ENCODE measurements at places on chromosomes 4 and X.

- DNase-seq, result no peak
Measured at GRCh38 chrX:118795528-118796280, 27.9 kb upstream of the ZCCHC12 start.

GRCh38 chr4:150079081-150079581 lies 886 bp downstream of the DCLK2 start:
- DNase-seq, result peak; percentile 39

GRCh38 chrX:105646592-105647372 lies 175.6 kb upstream of the NRK start:
- DNase-seq, result no peak

DNA sequence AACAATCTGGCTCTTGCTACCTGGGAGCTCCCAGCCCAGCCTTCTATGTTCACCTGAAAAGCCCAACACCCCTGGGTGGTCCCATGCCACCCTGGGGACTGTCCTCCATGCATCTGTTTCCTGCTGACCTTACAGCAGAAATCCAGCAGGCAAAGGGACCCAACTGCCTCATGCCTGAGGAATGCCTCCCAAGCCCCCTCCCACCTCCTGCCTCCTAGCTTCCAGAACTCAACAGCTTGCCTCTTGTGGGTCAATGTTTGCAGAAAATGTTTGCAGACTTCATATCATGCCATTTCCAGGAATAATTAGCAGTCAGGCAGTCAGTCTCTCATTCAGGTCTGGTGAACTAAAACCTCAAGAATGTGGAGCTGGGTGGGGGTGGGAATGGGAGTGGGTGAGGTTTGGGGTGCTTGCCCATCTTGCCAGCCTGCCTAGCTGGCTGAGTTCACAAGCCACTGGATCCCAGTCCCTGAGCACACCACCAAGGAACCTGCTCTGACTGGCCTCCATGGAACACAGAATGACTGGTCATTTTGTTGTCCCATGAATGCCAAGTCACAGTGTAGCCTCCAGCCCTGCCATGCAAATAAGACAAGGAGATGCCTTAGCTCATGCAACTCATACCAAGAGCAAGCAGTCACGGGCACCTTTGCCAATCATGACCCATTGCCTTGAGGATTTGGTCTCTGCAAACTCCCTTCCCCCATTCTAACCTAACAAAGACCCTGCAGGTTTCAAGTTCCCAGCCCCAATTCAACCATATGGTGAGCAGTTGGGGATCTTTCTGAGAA lies 12.1 kb upstream of the PLAC1 start:
- DNase-seq, result no peak

DNA sequence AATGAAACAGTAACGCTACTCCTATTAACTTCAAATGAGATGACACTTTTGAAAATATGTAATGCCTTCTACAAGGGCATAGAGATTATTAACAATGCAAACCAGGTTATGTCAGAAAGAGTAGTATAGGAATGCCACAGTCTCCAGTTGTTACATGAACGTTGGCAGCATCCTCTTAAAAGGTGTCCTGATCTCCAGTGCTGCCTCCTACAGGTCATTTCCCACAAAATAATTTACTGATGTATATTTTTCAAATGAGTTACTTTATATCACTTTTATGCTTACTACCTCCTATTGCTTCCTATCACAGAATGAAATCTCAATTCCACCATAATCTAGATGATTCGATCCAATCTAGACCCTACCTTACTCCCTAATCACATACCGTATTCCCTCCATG lies 195.2 kb upstream of the EPHA5 start:
- no peak for DNase-seq

- DNase-seq, result no peak
Measured at GRCh38 chr4:55397520-55398321, 2.0 kb downstream of the TMEM165 start.

GRCh38 chr4:98710831-98711230 lies 52.4 kb upstream of the TSPAN5 start:
- DNase-seq, result no peak

- DNase-seq, result no peak
Measured at GRCh38 chr4:149835280-149835679, 19.6 kb upstream of the IQCM start.

- DNase-seq, result no peak
Measured at GRCh38 chr4:10080589-10081217, 35.9 kb downstream of the WDR1 start.

- no peak for DNase-seq
Measured at GRCh38 chr4:156193800-156194199, 240.1 kb upstream of the CTSO start.

DNA sequence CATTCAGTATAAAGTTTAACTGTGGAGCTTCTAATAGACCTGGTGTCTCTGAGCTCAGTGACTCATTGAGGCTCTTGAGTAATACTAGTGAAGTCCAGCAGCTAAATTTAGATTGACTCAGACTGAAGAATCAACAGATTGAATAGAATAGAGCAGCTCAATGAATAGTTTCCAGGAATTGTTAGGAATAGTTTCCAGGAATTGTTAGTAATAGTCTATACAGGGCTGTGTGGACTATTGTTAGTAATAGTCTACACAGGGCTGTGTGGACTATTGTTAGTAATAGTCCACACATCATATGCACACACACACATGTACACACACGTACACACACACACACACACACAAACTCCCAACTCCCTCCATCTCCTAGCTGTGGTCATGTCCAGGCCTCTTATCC lies 3.0 kb downstream of the GIMD1 start:
- DNase-seq, result no peak

DNA sequence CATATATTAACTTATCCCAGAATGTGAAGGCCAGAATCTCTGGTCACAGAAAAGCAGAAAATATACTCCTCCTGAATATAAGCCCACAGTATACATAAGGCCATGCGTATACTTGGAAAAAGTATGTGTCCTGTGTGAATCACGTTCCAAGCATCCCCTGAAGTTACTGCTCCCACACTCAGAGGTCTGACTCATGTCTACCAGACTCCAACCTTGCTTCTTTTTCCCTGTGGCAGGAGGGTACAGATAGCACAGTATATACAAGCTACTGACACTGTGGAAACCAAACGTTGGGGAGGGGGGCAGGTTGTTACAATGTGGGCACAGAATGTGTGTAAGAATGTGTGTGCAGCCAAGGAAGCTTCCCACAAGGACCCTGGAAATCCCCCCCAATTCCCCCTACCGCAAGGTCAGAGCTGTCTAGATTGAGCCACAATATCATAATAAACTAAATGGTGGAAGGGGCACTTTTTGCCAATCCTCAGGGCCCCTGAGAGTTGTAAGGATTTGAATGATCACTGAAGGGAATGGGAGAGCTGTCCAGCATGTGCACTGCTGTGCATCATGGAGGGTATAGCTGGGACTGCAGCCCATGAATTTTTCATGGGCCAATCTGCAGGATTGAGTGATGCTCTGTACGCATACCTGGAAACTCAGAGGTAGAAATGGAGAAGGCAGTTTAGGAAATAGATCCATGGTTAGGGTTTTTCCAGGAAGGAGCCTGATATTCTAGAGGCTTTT lies 7.4 kb upstream of the RELL1 start:
- DNase-seq, result no peak

GRCh38 chrX:72478351-72478750 lies 94.3 kb downstream of the HDAC8 start:
- DNase-seq, result no peak

- no peak for DNase-seq
Measured at GRCh38 chrX:848386-848785, 217.8 kb downstream of the SHOX start.

GRCh38 chrX:113651306-113651705 lies 810.7 kb upstream of the AMOT start:
- no peak for DNase-seq

DNA sequence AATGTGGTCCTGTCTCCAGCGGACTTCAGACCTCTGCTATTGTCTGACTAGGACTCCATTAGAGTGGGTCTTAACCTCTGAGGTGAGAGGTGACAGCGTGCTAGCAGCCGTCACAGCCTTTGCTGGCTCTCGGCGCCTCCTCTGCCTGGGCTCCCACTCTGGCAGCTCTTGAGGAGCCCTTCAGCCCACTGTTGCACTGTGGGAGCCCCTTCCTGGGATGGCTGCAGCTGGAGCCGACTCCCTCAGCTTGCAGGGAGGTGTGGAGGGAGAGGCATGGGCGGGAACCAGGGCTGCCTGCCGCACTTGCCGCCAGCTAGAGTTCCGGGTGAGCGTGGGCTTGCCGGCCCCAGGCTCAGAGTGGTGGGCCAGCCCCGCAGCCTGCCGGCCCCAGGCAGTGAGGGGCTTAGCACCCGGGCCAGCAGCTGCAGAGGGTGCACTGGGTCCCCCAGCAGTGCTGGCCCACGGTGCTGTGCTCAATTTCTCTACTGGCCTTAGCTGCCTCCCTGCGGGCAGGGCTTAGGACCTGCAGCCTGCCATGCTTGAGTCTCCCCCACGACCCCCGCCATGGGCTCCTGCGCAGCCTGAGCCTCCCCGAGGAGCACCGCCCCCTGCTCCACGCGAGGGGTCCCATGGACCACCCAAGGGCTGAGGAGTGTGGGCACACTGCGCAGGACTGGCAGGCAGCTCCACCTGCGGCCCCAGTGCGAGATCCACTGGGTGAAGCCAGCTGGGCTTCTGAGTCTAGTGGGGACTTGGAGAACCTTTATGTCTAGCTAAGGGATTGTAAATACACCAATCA lies 163.4 kb upstream of the ITM2A start:
- DNase-seq, result no peak
